A673 (cell line): ENCODE measurements at places on chromosomes 7 and 10.
A peak's percentile ranks its signal among the peaks of the same experiment; 100 is the strongest.

DNA sequence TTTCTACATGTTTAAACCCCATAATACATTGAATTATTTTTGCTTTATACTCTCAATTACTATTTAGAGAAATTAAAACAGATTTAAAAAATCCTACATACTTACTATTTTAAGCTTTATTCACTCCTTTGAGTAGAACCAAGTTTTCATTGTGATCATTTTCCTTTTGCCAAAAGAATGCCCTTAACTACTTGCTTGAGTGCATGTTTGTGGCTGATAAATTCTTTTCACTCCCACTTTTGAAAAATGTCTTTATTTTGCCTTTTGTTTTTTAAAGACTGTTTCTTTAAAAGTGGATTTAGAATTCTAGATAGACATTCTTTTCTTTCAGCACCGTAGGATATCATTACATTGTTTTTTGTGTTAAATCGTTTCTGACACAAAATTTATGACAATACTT, 22.3 kb upstream of the AGR3 start:
- no peaks in the 10 kb centered on the region for H3K36me3 ChIP-seq
- H3K27ac ChIP-seq: no peak overlapping the region
- H3K4me3 ChIP-seq: no peak overlapping the region
- peaks cover 13% of the 10 kb centered on the region for H3K4me1 ChIP-seq
- no peak for DNase-seq
- no peaks in the 10 kb centered on the region for H3K27me3 ChIP-seq

DNA sequence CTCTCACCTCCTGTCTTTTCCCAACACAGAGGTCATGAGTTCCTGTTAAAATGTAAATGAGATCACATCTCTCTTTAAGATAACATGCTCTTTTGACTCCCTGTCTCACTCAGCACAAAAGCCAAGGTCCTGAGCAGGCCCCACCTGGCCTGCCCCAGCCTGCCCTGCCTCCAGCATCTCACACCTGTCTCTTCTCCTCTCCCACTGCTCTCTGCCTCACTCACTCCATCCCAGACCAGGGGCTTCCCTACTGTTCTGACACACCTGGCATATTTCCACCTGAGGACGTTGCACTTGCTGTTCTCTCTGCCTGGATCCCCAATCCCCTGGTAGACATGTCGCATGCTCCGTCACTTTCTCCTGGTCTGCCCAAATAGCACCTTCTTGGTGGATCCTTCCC, 285.0 kb upstream of the ZMIZ1 start:
- H3K4me1 ChIP-seq: no peaks in the 10 kb centered on the region
- no peaks in the 10 kb centered on the region for H3K36me3 ChIP-seq
- H3K4me3 ChIP-seq: no peak overlapping the region

GRCh38 chr7:156578978-156579430, 61.6 kb upstream of the RNF32 start:
- DNase-seq: no peak
- no peak overlapping the region for H3K27ac ChIP-seq
- peaks cover 22% of the 10 kb centered on the region for H3K27me3 ChIP-seq
- no peaks in the 10 kb centered on the region for H3K4me1 ChIP-seq
- H3K4me3 ChIP-seq: no peak overlapping the region
- no peaks in the 10 kb centered on the region for H3K36me3 ChIP-seq

DNA sequence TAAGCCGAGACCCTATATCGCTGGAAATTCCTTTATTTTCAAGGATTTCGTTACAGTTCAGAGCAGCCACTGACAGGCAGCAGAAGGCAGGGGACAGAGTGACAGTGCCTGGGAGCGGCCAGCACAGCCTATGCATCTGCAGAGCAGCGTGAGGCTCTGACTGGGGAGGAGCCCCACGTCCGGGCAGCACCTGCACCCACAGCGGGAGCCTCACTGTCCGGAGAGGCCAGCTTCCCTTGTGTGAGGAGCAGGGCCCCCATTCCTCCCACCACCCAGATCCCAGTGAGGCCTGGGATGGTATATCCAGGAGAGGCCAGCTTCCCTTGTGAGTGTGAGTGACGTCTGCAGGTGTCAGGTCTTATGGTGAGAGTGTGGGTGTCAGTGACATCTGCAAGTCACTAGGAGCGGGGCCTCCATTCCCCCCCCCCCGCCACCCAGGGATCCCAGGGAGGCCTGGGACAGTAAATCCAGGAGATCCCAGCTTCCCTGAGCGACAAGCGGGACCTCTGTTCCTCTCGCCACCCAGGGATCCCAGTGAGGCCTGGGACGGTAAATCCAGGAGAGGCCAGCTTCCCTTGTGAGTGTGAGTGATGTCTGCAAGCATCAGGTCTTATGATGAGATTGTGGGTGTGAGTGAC, 259.1 kb downstream of the PTPRN2 start:
- H3K27me3 ChIP-seq: no peaks in the 10 kb centered on the region
- DNase-seq: no peak
- H3K4me1 ChIP-seq: no peaks in the 10 kb centered on the region
- no peak overlapping the region for H3K4me3 ChIP-seq
- no peaks in the 10 kb centered on the region for H3K36me3 ChIP-seq
- H3K27ac ChIP-seq: no peak overlapping the region

DNA sequence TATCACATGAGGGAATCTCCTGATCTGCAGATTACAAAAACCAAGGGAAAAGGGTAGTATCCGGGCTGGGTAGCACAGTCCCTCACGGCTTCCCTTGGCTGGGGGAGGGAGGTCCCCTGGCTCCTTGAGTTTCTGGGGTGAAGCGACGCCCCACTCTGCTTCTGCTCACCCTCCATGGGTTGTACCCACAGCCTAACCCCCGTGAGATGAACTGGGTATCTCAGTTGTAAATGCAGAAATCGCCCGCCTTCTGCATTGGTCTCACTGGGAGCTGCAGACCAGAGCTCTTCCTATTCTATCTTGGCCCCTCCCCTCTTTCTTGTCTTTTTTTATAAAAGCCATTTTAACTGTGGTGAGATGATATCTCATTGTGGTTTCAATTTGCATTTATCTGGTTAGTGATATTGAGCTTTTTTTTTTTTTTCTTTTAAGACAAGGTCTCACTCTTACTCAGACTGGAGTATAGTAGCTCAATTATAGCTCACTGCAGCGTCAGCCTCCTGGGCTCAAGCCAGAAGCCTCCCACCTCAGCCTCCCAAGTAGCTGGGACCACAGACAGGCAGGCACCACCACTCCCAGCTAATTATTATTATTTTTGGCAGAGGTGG, 87.8 kb downstream of the ABCC2 start:
- no peaks in the 10 kb centered on the region for H3K4me1 ChIP-seq
- H3K36me3 ChIP-seq: peaks cover under 1% of the 10 kb centered on the region
- DNase-seq: peak; percentile 72
- peak overlapping the region; percentile 37 for H3K27ac ChIP-seq
- H3K4me3 ChIP-seq: no peak overlapping the region

DNA sequence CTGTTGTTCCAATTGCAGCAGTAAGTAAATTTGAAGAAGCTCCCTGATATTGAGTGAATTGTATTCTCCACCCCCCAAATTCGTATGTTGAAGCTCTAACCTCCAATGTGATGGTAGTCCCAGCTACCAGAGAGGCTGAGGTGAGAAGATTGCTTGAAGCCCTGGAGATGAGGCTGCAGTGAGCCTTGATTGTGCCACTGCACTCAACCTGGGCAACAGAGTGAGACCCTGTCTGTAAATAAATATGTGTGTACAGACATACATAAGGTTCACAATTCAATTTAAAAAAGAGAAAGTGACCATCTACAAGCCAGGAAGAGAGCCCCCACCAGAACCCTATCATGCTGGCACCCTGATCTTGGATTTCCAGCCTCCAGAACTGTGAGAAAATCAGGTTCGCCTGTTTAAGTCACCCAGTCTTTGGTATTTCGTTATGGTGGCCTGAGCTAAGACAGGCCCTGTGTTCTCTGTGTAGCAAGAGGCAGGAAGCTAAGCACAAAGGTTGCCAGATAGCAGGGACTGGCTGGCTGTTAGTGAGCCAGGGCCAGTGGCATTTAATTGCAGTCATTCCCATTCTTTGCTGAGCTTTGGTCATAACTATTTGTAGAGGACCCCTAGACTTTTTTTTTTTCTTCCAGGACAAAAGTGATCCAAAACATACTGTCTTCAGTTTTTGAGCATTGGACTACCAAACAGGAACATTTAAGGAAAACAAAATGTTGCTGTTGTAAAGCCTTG, 45.6 kb downstream of the AUTS2 start:
- no peak overlapping the region for H3K4me3 ChIP-seq
- H3K36me3 ChIP-seq: no peaks in the 10 kb centered on the region
- DNase-seq: no peak
- H3K27me3 ChIP-seq: no peaks in the 10 kb centered on the region
- no peak overlapping the region for H3K27ac ChIP-seq

DNA sequence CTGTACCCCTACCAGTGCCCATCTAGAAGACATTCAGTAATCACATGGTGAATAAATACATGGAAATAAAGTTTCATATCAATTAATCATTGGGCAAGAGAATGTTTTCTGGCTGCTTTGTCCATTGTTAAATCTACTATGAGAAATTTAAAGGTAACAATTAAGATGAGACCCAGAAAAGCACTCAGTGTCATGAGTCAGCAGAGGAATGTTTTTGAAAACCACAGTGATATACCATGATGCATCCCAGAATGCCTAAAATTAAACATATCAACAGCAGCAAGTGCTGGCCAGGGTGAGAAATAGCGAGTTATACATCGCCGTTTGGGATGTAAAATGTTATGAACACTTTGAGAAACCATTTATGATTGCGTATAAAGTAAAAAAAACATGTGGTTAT, 825.3 kb upstream of the C7orf33 start:
- no peaks in the 10 kb centered on the region for H3K27me3 ChIP-seq
- no peaks in the 10 kb centered on the region for H3K4me1 ChIP-seq
- no peak overlapping the region for H3K27ac ChIP-seq
- no peaks in the 10 kb centered on the region for H3K36me3 ChIP-seq

GRCh38 chr10:68231817-68232251, at the start of gene ATOH7:
TSS of gene ATOH7 (minus strand) at chr10:68232113. CDS start at chr10:68231677, 436 bp downstream.
- H3K4me3 ChIP-seq: peak within 1 kb of the TSS; percentile 47
- H3K27ac ChIP-seq: no peak within 1 kb of the TSS
- H3K27me3 ChIP-seq: peaks cover 6% of the 10 kb centered on the region
- H3K4me1 ChIP-seq: no peaks in the 10 kb centered on the region
- H3K36me3 ChIP-seq: no peaks in the 10 kb centered on the region

DNA sequence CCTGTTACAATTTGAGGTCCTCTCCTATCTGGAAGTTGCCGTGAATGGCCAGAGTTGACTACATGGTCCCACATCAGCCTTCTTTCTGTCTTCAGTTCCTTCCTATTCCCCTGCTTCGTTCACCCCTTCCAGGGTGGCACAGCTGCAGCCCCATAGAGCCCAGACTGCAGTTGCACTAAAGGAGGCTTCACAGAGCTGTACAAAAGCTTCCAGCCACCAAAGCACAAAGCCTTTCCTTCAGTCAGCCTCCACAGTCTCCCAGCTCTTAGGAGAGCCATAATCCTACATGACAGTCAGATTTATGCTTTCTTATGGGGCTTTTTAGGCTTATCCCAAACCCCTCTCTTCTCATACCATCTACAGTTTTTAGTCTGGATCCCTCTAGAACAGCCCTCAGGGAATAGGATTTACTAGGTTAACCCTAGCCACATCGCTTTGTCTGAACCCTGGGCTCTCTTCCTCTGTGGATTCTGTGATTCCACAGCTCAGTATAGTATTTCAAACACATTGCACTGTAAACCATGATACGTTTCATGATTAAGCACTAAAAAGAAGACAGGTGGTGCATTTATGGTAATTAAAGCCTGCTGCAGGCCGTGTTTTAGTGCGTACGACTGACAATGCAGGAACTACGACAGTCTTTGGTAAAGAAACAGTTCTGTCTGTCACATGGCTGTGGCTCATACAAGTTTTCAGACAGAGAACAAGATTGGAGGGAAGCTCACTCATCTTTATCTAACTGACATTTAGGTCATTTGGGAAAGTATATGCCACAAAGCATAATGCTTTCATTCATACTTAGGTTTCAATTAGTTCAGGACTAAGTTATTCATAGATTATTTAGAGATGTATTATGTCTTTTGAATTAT, 208.3 kb upstream of the KMT2E start:
- no peak for DNase-seq
- no peak overlapping the region for H3K27ac ChIP-seq
- no peak overlapping the region for H3K4me3 ChIP-seq
- H3K36me3 ChIP-seq: no peaks in the 10 kb centered on the region
- H3K4me1 ChIP-seq: no peaks in the 10 kb centered on the region

GRCh38 chr7:70498232-70498992, 633.5 kb upstream of the GALNT17 start:
- H3K36me3 ChIP-seq: no peaks in the 10 kb centered on the region
- H3K27me3 ChIP-seq: peaks cover 6% of the 10 kb centered on the region
- H3K27ac ChIP-seq: no peak overlapping the region
- H3K4me3 ChIP-seq: no peak overlapping the region
- DNase-seq: peak; percentile 63

GRCh38 chr7:132221356-132221755, 354.9 kb downstream of the PLXNA4 start:
- no peak overlapping the region for H3K27ac ChIP-seq
- no peak for DNase-seq
- no peak overlapping the region for H3K4me3 ChIP-seq
- no peaks in the 10 kb centered on the region for H3K4me1 ChIP-seq
